ENCODE measurements at places on chromosomes 12 and 14. TPM values are rescaled to one million over a fixed set of nuclear protein-coding genes. Genes with fewer than 3 reads are reported as not detected.

DNA sequence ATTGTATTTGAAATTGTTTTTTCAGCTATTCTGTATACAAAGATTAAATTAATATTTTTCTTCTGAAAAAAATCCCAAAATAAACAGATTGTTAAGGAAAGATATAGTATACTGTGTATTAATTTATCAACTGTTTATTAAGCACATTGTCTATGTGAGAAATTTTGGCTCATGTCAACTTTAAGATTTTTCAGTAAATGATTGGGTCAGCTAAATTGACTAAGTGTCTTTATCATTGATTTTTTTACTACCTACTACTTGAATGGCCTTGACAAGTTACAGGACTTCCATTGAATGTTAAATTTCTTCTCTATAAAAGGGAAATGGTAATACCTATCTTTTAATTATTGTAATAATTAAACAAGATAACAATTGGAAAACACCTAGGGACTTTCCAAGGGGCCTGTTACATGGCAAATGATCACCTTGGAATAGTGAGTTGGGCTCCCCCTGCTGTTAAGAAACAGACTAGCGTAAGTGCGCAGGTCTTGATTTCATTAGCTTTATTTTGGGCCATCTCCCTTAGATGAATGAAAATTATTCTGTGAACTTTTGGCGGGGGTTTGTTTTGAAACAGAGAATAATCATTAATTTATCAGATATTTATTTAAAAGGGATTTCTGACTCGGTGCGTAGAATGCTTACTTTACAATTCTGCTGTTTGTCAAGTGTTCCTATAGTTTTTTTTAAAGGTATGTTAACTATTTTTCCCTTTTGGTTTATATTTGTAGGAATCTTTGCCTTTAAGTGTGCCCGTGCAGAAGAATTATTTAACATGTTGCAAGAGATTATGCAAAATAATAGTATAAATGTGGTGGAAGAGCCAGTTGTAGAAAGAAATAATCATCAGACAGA, 14.5 kb upstream of the CCT2 start:
- DNase-seq = no peak

IKZF4 gene
- 2.7 TPM for polyA plus RNA-seq

GRCh38 chr12:3246253-3246652, 169.1 kb downstream of the TSPAN9 start:
- no peak for DNase-seq

C12orf60 gene
- polyA plus RNA-seq = 3.8 TPM

DNA sequence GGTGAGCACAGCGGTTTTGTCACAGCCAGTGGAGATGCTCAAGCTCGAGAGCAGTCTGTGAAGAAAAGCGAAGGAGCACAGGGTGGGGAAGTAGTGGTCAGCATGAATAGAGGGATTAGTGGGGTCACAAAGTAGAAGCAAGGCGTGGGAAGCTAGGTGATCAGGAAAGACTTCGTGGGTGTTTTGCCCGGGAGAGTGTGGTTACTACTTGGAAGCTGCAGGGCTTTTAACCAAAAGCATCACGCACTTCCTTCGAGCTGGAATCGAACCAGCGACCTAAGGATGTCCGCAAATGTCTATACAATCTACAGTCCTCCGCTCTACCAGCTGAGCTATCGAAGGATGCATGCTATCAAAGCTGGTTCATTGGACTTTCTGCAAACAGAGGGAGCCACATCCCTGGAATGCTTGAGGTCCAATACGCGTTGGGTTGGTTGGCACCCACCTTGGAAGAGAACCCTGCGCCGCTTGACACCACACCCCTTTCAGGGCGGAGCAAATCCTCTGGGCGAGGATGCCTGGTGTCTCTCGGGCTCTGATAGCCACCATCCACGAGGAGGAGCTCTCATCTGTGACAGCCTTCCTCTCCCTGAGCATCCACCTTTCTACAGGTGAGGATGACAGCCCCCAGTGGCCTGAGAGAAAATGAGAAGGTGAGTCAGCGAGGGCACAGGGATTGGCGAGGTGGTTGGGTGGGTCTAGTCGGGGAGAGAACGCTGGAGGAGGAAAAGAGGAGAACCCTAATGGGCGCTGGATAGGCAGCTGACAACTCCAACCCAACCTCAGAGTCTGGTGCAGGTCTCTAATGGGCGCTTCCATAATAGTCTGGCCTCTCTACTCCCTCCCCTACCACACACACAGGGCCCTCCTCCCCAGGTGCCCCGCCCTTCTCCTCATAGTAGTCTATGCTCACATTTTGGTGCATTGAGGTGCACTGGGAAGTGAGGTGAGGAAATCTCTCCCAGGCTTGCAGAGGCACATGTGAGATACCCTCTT, 16.0 kb upstream of the OR6S1 start:
- no peak for DNase-seq

GRCh38 chr14:36227802-36228201, 51.3 kb upstream of the PTCSC3 start:
- no peak for DNase-seq

DNA sequence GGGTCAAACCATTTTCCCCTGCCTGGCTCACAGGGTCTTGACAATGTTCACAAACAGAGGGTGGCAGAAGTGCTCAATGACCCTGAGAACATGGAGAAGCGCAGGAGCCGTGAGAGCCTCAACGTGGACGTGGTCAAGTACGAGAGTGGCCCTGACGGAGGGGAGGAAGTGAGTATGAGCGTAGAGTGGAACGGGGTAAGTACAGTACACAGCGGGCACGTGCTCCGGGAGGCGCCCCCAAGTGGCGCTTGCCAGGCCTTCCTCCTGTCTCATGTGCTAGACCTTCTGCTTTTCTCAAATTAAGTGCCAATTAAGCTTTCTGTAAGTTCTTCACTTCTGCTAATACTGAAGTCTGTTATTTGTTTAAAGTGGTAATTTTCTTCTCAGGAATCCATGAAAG, 35.9 kb downstream of the XRCC3 start:
- DNase-seq = peak; percentile 79

GRCh38 chr12:48890657-48891418, 25.2 kb upstream of the RND1 start:
- DNase-seq = peak; percentile 94

GRCh38 chr12:99804715-99805114, 157.2 kb downstream of the GARIN6 start:
- no peak for DNase-seq

DNA sequence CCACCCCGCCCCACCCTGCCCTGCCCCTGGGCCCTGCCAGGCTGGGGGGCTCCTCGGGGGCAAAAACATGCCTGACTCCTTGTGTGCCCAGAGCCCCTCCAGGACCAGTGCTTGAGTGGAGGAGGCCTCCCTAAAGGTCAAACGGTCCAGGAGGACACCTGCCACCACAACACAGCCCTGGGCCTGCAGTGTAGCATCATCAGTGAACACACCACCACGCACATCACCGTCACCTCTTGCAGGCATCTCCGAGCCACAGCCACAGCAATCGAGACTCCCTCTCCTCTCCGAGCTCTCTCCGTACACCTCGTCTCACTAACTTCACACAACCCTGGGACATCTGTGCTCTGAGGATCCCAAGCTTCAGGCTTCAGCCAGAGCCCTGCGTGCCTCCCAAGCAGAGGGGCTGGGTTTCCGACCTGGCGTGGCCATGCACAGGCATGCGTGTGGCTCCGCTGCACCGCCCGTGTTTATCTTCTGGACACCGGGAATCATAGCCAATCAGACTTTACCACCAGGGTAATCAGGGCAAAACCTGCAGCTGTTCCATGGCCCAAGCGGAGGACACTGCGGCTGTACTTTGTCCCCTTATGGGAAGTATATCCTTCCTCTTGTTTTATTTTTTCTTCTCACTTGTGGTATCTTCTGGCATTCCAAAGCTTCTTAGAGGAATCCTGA, 6.2 kb upstream of the DIO3 start:
- DNase-seq = peak; percentile 33

DNA sequence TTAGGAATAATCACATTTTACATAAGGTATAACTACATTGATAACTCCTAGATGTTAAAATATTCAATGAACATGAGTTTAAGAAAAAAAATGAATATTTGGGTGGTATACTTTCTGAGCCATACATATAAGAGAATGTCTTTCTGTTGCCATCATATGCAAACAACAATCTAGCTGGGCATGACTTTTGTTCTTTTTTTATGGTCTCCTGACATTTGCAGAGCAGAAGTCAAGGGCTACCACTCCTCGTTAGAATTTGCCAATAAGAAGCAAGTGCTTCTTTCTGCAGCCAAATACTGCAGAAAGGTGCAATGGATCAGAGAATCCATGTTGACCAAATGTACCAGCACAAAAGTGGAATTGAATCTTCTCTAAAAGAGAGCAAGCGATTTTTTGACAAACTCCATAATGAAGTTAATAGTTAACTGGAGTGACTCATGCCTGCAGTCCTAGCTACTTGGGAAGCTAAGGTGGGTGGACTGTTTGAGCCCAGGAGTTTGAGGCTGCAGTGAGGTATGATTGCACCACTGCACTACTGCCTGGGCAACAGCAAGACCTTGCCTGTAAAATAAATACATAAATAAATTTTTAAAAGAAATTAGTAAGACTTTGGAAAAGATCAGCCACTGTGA, 25.5 kb upstream of the CCDC91 start:
- DNase-seq = no peak

- DNase-seq = no peak
Observed at GRCh38 chr12:84124211-84124610, 788.4 kb downstream of the SLC6A15 start.

GRCh38 chr12:10115890-10116289, 14.1 kb downstream of the CLEC7A start:
- no peak for DNase-seq

DNA sequence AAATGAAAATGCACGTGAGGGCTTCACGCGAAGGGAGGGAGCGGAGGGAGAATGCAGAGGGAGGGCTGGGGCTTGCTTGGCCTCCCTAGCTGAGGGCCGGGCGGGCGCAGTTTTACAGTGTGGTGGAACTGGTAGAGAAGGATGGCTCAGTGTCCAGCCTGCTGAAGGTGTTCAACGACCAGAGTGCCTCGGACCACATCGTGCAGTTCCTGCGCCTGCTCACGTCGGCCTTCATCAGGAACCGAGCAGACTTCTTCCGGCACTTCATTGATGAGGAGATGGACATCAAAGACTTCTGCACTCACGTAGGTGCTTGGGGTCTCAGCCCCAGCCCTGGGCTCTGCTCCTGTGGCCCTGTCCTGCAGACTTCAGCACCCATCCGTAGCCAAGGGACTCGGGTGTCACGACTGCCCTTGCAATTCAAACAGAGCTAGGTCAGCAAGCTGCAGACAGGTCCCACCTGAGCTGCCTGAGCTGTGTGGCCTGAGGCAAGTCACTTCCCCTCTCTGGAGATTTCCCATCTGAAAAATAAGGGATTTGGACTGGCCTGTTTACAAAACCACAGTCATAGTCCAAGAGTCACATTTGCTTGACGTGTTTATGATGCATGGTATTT, 18.4 kb downstream of the OTUB2 start:
- DNase-seq = no peak

- no peak for DNase-seq
Observed at GRCh38 chr14:73526036-73526984, 10.6 kb upstream of the ACOT1 start.

- peak; percentile 85 for DNase-seq
Observed at GRCh38 chr12:57868851-57869268, 22.3 kb upstream of the CTDSP2 start.

GRCh38 chr12:32089586-32089985, 17.1 kb upstream of the BICD1 start:
- DNase-seq = no peak

DNA sequence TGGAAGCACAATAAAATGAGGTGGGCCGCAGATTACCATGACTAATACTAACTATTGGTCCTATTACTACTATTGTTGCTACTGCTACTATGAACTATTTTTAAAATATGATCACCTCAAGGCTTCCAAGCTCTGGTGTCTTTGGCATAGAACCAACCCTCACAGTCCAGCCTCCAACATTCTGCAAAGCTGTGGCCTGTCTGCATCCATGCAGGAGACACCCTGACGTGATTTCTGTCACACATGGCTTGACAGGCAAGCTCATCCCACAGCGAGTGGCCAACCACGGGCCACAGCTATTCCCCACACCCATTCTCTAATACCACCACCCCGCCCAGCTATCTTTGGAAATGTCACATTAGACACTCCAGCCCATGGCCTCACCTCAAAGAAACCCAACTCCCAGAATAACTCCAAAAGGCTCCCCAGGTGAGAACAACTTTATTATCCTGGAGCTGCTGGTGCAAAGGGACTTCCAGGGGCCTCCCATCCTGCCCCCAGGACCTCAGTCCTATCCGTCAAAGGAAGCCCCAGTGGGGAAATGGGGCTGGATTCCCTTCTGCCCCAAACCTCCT, 14.4 kb downstream of the ISCU start:
- DNase-seq = no peak

GRCh38 chr14:53161758-53162435, 8.8 kb upstream of the DDHD1 start:
- DNase-seq = no peak

GRCh38 chr12:1410794-1411193, 183.6 kb downstream of the FBXL14 start:
- DNase-seq = no peak

RND1 gene
- polyA plus RNA-seq = 2.6 TPM

GRCh38 chr14:104254735-104255400, 116.5 kb downstream of the KIF26A start:
- DNase-seq = no peak

- DNase-seq = no peak
Observed at GRCh38 chr14:101395779-101396178, 165.5 kb upstream of the DIO3 start.

DNA sequence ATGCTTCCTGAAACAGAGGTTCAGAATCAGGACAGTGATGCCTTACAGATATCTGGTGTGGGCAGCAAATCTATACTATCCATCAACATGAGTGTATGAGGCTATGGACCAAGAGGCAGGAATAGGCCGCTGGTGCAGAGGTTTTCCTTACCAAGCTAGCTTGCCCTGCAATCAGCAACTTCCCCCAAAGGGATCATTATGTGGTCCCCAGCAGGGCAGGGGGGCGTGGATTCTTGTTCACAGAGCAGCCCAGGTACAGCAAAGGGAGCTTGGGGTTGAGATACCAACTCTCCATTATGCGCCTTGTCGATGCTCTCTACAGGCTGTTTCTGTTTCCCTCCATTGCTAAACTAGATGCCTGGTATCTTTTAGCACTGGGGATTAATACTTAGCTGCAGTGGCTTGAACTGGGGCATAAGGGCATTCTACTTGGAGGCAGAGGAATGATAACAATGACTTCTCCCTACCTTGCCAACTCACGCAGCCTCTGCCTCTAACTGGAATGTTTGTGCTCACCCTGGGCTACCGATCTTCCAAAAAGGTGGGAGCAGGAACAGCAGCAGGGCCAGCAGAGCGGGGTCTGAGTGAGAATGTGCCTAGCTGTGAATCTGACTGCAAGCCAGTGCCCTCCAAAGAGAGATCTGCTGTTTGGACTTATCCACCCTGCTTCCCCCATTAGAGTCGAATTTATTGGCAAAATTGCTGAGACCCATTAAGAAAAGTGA, 10.3 kb upstream of the KRT1 start:
- no peak for DNase-seq
